Pancreas (tissue), 10 donors: ENCODE measurements at places on chromosomes 7 and 10.

DNA sequence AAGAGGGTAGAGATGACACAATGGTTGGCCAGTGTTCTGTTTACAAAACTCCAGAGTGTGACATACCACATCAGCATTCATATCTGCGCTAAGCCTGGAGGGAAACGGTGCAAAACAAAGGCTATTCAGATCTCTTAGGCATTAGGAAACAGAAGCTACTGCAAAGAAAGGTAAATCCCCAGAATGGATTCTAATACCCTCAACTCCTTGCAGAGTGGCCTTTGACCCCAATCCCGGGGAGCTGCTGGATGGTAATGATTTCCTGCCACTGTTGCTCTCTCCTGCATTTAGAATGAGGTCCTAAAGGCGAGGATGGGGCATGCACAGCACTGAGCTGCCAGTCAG is 65.2 kb downstream of the AOAH start:
- no peak for DNase-seq

DNA sequence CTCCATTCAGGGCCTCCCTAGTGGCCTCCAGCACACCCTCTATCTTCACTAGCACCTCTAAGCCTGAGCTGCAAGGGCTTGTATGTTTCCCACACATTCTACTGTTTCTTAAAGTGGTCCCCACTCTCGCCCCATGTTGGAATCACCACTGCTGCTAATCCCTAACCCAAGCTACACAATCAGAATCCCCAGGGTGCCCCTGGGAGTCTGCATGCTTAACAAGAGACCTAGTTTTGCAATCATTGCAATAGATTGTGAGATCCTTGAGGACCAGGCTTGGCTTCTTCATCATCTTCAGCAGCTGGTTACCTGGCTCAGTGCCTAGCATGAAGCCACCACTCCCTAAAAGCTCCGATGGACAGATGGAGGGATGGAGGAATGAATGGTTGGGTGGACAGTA is 113.9 kb downstream of the MYOF start:
- no peak for DNase-seq

- no peak for DNase-seq
These were observed 26.4 kb upstream of the GNA12 start for GRCh38 chr7:2870471-2870931.

DNA sequence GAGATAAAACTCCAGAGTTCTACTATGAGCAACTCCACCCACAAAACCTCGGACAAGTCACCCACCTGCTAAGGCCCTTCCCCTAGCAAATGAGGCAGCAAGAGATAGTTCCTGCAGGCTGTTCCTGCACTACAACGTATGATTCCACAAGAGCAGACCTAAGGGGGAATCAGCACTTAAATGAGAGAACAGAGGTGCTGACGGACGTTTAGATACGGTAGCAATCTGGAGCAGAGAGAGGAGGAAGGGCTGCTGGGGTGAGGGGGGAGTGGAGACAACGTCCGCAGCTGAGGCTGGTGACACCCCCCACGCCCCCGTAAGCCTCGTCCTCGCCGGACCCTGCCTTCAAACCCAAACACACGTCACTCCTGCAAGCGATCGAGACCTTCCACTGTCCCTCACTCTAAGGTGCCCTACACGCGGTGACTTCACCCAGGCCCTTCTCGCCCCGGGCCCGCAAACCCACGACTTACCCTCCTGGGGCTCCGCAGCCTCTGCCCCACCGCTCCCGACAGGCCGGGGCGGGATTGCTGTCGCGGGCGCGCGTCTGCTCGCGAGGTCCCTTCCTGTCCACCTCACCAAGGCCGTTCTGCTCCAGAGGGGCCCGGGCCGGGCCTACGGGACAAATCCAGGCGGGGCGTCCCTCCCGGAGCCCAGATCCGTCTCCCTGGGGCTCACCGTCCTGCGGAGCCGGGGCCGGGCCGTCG is 635 bp downstream of the ZNF12 start:
- peak; percentile 30 for DNase-seq

DNA sequence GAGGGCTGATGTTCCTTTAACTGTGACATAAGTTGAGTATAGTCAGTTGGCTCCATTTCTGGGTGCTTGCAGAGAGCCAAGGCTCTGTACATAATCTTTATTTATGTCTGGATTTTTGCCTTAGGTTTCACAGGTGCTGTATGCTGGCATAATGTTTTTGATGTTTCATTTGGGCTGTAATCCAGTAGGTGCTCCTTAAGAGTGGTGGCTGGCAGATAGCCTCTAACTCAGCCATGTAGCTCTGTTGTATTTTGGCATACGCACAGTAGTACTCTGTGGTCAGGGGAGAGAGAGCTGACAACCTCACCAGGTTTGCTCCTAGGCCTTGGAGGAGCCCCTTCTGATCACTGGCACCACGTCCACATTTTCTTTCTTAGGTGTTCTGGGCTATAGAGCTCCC is 61.1 kb downstream of the RNF133 start:
- no peak for DNase-seq
